ENCODE measurements at places on chromosomes 7 and 10.

DNA sequence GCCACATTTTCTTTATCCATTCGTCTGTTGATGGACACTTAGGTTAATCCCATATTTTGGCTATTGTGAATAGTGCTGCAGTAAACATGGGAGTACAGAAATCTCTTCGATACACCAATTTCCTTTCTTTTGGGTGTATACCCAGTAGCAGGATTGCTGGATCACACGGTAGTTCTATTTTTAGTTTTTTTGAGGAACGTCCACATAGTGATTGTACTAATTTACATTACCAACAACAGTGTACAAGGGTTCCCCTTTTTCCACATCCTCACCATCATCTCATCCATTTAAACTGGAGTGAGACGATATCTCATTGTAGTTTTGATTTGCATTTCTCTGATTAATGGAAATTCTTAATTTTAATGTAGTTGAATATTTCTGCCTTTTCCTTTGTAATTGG lies 19.3 kb downstream of the VKORC1L1 start:
- DNase-seq: no peak

DNA sequence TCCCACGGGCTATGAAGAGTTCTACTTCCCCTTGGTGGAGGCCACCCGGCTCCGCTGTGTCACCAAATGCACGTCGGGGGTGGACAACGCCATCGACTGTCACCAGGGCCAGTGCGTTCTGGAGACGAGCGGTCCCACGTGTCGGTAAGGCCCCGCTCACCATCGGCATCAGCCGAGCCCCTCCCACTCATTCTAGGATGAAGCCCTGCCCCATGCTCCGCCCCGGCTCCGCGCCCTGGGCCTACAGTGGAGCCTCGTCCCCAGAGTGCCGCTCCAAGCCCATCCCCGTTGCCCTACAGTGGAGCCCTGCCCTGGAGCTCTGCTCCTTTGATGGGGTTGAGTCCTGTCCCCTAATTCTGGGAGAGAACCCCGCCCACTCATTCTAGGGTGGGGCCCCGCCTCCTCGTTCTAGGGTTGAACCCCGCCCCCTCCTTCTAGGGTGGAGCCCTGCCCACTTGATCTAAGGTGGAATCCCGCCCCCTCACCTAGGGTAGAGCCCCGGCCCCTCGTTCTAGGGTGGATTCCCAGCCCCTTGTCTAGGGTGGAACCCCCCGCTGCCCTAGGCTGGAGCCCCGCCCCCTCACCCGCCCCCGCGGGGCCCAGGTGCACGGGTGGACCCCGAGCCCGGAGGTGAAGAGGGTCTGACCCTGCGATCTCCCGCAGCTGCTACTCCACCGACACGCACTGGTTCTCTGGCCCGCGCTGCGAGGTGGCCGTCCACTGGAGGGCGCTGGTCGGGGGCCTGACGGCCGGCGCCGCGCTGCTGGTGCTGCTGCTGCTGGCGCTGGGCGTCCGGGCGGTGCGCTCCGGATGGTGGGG lies 3.4 kb upstream of the MUC12 start:
- peak; percentile 97 for DNase-seq

DNA sequence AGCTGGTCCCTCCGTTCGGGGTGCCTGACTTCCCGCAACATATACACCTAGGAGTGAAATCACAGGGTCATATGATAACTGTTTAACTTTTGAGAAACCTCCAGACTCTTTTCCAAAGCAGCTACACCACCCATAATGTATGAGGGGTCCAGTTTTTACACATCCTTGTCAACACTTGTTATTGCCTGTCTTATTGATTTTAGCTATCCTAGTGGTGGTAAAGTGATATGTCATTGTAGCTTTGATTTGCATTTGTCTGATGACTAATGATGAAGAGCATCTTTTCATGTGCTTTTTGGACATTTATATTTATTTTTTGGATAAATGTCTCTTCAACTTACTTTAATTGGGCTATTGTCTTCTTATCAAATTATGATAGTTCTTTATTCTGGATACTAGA lies 29.0 kb downstream of the SND1 start:
- DNase-seq: no peak

DNA sequence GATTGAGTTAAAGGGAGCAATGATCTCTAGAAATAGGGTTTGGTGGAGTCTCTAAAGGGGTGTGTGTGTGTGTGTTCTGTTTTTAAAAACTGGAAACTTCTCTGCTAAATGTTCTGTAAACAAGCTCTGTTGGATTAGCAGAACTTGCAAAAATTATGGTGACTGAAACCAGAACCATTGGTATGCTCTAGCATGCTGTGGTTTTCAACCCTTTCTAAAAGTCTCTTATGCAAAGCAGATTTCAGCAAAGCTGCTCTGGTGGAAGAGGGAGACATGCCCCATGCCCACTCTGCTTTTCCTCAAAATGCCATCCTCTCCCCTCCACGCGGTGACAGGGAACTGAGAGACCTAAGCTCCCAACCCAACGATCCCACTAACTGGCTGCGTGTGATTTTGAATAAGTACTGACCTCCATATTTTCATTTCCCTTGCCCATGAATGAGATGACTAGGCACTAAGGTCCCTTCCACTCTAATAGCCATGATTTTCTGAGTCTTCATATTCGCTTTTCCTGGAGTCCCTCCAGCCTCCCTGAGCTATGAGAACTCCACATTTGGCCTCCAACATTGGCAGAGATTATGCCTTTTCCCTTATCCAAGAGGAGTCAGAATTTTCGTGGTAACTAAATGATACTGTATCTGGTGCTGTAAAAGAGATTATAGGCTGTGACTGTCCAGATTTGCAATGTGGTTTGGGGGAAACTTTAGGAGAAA lies 117.3 kb upstream of the PALS2 start:
- no peak for DNase-seq

- DNase-seq: no peak
These were observed 1.0 kb downstream of the TNS3 start for GRCh38 chr7:47580811-47581331.

DNA sequence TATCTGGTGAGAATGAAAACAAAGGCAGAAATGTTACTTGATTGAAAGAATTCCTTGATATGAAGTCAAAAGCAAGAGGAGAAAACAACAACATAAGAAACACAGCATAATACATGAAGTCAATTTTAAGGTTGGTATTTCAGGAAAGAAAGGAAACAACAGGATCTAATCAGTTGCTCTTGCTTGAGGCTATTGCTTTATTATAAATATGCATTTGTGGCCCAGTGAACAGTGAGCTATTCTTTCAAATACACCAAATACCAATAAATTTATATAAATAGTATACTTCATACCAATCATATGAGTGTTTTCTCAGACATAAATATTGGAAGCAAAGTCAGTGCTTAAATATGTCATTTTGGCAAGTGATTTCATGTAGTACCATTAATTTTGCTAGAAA lies 806.6 kb downstream of the NXPH1 start:
- DNase-seq: no peak

DNA sequence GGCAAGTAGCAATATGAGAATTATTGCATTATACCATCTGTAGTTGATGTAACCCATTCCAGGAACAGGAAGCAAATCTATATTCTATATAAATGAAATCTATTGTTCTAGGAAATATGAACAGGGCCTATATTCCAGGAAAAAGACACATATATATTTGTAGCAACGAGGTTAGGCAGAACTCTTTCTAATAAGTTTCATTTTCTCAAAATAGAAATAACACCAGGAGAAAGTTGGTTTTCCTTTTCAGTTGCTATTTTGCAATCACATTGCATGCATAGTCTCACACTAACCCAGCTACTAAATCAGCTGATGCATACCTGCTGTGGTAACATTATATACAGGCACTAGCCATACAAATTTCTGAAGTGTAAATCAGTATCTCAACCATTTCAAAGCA lies 6.2 kb upstream of the IFIT2 start:
- no peak for DNase-seq

DNA sequence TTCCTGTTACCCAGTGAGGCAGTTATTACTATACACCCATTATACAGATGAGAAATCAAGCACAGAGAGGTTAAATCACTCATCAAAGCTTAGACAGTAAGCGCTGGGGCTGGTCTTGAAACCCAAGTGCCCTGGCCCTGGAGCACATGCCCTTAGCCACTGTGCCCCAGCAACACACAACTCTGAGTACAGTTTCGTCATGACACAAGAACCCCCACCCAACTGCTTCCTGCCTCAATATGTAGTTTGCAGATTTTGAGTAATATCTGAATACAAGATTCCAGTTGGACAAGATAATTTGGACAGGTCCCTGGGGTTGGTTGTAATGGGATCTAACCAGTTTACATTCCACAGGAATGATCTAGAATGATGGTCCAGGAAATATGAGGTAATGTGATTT lies 62.8 kb downstream of the SH3PXD2A start:
- no peak for DNase-seq

- no peak for DNase-seq
These were observed 57.1 kb downstream of the CHRM2 start for GRCh38 chr7:136925556-136925955.

- no peak for DNase-seq
These were observed 68.3 kb upstream of the FAM171A1 start for GRCh38 chr10:15439341-15439842.

DNA sequence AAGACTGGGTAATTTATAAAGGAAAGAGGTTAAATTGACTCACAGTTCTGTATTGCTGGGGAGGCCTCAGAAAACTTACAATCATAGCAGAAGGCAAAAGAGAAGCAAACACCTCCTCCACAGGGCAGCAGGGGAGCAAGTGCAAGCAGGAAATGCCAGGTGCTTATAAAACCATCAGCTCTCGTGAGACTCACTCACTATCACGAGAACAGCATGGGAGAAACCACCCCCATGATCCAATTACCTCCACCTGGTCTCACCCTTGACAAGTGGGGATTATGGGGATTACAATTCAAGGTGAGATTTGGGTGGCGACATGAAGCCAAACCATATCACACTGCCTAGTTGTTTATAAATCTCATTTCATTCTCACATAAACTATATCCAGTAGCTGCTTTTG lies 28.0 kb upstream of the CPN1 start:
- no peak for DNase-seq

GRCh38 chr7:142771353-142771723 lies 568 bp downstream of the PRSS2 start:
- DNase-seq: no peak

DNA sequence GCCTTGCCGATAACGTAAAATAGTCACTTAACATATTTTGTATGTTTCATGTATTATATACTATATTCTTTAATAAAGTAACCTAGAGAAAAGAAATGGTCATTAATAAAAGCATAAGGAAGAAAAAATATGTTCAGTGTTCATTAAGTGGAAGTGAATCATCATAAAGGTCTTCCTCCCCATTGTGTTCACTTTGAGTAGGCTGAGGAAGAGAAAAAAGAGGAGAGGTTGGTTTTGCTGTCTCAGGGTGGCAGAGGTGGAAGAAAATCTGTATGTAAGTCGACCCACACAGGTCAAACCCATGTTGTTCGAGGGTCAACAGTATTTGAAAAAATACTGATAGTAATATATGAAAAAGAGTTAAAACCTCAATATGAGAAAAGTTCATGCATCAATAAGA lies 90.3 kb downstream of the GLCCI1 start:
- DNase-seq: no peak

DNA sequence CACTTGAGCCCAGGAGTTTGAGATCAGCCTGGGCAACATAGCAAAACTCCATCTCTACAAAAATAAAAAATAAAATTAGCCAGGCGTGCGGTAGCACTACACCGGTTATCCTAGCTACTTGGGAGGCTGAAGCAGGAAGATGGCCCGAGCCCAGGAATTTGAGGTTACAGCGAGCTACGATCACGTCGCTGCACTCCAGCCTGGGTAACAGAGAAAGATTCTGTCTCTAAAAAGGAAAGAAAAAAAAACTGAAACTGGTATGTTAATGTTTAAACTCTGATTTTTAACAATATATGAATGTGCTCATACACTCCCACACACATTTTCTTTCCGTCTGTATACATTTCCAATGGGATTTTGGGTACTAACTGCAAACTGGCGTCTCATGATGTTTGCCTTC lies 140.6 kb upstream of the KMT2E start:
- DNase-seq: no peak

- peak; percentile 69 for DNase-seq
These were observed 28.2 kb downstream of the PHYH start for GRCh38 chr10:13271552-13272163.

DNA sequence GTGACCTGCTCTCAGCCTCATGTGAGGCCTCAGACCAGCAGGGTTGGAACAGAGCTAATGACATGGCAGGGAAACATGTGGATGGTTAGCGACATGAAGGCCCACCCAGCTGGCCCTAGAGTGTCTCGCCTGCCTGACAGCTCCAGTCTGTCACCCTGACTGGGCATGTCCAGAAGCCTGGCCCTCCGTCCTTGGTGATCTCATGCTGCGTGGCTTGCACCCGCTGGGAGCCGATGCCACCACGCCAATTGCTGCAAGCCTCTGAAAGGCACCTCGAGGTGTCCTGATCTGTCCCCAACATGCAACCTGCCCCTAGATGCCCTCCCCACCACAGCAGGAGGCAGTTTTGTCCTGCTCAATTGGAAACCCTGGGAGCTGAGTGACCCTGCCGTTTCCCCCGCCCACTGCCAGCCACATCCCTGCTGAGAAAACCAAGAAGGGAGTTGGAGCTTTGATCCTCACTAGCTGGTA lies 27.8 kb upstream of the RET start:
- no peak for DNase-seq

- no peak for DNase-seq
These were observed 87.8 kb downstream of the LANCL2 start for GRCh38 chr7:55452971-55453370.

DNA sequence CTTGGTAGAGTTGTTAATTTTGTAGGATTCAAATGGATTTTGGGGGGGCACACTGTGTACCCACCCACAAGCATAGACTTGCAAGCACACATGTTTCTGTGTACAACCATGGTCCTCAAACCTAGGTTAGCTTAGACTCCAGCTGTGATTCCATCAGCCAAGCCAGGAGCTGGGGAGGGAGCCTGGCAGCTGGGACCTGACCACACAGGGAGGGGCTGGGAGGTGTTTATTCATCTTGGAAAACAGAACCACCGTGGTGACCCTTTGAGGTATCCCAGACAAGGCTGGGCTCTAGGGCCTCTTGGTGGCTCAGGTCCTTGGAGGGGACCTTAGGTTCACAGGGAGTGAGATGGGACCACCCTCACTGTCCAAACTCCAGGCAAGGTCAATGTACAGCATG lies 410.3 kb downstream of the NEBL start:
- no peak for DNase-seq

DNA sequence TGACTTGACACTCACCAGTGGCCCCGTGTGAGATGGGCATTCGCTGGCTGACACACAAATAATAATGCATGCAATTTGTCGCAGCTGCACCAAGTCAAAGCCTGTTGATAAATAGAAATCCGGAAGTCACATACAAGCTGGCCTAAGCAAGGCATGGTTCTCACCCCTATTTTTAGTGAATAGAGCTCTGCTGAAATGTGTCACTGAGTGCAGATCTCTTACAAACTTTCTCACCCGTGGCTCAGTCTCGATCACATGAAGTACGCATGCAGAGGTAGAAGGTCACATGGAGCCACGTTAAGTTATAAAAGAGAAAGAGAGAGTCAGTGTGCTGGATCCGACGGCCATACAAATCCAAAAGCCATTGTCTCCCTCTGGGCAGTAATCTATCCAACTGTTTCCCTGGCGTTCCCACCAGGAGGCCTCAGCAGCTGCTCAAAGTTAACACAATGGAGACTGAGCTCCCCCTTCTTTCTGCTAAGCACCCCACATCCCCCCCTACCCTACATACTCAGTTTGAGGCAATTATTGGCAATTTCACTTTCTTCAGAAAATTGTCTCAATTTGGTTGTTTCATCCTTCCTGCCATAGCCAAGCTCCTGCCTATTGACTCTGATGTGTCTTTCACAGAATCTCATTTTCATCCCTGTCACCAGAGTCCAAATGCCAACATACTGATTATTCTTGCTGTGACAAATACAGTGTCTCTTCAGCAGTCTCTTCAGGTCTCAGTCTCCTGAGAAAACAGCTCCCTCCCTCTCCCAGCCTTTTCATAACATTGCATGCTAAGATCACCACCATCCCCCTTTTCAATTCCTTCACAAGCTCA lies 473.3 kb upstream of the NRP1 start:
- no peak for DNase-seq

Data from activated CD8-positive, alpha-beta memory T cell treated with anti-CD3 and anti-CD28 coated beads, Interleukin-2, amount 50 U/mL, for 48 hours (primary cell).